Stimulated activated CD4-positive, alpha-beta T cell treated with anti-CD3 and anti-CD28 coated beads, Interleukin-15, amount 100 ng/mL, for 48 hours (primary cell): ENCODE measurements at places on chromosomes 5 and 9.

DNA sequence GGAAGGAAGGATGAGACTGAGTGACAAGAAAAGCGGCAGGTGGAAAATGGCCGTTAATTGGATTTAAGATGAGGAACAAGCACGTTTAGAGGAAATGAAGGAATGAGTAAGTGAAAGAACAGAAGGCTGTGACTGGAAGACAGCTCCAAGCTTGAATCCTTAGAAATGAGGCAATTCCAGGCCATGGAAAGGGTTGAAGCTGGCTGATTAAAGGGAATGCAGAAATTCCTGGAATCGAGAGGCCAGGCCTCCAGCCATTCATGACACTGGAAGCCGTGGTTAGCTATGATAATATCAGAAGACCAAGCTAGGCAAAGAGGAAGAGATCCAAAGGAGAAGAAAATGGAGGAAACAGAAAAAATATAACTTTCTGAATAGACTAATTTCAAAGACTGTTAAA, 84.2 kb downstream of the ARL15 start:
- DNase-seq = no peak

DNA sequence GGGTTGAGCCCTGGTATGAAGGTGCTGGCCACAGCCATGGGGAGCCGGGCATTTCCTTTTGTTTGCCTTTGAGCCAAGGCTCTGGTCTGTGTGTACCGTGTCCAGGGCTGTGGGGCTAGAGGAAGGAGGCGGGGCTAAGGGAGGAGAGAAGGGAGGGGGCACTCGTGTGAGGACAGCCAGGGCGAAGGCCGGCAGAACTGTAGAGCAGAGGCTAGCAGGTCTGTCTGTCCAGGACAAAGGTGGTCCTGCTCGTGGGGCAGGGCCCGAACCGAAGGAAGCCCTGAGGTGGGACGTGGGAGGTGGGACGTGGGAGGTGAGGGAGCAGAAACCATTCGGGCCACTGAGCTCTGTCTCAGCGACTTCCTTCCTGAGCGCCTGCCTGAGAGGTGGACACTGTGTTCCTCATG, 41.3 kb upstream of the TESK1 start:
- DNase-seq = no peak

DNA sequence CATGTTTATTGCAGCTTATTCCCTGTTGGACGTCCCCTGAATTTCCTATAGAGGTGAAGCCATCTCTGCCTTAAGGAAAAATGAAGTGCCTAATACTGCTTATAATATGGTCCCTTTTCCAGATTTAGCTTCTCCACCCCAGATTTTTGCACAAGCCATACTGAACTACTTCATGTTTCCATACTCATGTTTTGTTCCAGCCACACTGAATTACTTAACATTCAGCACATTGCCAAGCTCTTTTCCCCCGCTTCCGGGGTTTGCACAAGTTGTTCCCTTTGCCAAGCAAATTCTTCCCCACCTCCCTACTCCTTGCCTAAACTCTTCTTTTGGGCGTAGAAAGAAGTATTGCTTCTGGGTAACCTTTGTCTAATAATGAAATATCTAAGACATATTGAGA, 1.7 kb upstream of the CNTRL start:
- DNase-seq = no peak

DNA sequence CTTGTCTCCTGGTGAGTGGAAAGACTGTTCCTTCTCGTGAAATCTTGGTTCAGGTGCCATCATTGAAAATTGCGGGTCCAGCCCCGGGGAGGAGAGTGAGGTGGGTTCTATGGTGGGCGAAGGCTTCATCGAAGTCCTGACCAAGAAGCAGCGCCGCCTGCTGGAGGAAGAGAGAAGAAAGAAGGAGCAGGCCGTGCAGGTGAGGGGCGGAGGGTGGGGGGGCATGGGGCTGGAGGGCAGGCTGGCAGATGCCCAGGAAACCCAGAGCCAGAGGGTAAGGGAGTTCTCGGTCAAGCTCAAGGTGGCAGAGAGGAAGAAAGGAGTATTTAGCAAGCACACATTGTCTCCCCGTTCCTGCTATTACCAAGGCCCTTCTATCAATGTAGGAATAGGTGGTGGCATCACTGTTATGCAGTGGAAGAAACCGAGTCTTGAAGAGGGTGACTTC, 24.3 kb upstream of the POMT1 start:
- peak; percentile 46 for DNase-seq

GRCh38 chr9:114685951-114686350, 4.0 kb upstream of the TEX48 start:
- no peak for DNase-seq

DNA sequence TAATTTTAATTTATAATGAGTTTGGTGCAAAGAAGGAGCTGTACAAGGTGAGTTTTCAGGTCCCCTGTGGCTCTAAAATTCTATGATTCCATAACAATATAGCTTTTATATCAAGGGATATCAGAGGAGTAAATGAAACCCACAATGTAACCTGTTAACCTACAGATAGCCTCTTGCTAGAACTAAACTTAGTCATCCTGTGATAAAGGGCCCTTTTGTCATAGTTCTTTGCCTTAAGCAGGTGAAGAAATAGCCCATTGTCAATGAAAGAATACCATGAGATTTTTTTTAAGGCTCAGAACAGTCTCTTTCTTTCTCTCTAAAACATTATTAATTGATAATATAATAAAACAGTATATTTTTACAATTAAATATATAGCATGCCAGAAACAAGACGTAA, 127.8 kb downstream of the NFIB start:
- no peak for DNase-seq

DNA sequence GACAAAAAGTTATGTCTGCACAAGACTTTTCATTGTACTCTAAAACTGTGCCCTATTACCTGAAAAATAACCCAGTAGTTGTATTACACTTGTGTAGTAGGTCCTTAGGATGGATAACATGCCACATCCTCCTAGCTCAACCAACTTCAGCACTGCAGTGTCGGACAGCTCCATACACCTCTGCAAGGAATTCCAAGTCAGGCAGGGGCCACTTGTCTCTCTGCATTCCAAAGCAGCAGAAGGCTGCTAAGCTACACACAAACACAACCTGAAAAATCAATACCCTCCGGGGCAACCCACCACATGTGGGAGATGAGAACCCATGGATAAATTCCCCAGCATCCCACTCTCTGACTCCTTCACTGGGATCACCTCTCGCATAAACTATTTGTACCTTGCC, 50.2 kb downstream of the MED10 start:
- no peak for DNase-seq

DNA sequence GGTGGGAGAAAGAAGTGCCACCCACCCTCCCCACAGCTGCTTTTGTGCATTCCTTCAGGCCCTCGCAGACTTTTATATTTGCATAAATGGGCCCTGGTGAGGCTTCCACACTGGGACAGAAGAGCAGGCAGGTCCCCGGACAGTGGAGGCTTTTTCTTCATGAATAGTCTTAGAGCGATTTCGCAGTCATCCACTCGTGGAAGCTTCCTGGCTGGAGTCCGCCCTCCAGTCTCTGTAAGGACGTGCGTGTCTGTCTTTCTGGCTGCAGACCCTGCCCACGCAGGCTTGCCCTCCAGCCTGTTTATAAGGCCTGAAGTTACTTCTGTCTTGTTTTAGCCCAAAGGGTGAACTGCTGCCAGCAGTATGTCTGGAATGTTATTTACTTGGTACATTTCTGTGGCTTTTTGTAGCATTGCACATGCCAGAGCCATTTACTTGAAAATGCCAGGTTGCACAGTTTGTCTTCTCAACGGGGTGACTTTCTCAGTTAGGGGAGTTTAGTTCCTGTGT, 195.7 kb downstream of the AOPEP start:
- DNase-seq = no peak

- DNase-seq = no peak
Measured at GRCh38 chr9:89358985-89359384, 40.7 kb downstream of the SECISBP2 start.

GRCh38 chr5:109450129-109450877, 40.5 kb upstream of the PJA2 start:
- DNase-seq = no peak

DNA sequence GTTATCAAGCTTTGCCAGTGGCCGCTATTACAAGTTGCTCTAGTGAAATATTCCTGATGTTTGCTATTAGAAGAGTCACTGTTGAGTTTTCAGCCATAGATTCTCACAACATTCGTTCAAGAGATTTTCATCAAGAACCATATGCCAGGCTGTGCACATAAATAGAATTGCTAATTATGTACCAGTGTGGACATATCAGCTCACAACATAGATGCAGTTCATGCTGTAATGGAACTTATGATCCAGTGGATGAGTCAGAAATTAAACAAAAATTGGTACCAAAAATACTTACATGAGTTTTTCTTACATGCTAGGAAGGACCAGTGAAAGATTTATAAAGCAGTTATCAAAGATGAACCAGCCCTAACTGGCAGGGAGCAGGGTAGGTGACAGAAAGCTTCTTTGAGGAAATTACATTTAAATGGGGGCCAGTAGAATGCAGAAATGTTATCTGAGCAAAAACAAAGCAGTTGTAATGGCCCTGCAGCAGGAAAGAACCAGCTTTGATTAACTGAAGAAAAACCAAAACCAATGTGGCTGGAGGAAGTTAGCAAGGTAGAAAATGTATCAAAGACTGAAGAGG, 404.2 kb downstream of the DNAH5 start:
- DNase-seq = no peak

GRCh38 chr5:149941795-149942194, 2.8 kb downstream of the PDE6A start:
- DNase-seq = no peak

DNA sequence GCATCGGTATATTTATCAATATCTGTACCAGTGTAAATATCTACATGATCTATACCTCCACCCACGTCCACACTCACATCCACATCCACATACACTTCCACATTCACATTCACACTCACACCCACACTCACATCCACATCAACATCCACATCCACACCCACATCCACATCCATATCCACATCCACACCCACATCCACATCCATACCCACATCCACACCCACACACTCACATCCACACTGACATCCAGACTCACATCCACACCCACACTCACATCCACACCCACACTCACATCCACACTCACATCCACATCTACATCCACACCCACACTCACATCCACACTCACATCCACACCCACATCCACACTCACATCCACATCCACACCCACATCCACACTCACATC, 189.2 kb downstream of the IRX1 start:
- no peak for DNase-seq
